Activated CD4-positive, alpha-beta T cell treated with anti-CD3 and anti-CD28 coated beads for 1 hour (primary cell): ENCODE measurements at places on chromosomes 13 and 19.
A peak's percentile ranks its signal among the peaks of the same experiment; 100 is the strongest.

DNA sequence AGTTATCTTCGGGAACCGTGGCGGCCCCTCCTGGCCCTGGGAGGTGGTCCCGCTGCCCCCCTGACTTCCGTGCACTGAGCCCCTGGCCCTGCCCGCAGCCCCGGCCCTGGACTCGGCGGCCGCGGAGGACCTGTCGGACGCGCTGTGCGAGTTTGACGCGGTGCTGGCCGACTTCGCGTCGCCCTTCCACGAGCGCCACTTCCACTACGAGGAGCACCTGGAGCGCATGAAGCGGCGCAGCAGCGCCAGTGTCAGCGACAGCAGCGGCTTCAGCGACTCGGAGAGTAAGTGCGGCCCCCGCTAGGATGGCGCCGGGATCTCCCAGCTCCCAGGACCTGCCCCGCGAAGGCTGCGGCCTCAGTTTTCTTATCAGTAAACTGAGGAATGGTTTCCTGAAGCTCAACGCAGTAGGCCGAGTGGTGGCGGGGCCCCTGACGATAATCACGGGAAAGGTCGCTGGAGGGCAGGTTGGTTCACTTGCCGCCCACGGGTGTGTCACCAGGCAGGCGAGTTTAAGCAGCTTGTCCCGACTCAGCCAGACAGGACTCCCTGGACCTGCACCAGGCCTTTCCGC lies 924 bp downstream of the RGCC start:
- peak; percentile 41 for DNase-seq

DNA sequence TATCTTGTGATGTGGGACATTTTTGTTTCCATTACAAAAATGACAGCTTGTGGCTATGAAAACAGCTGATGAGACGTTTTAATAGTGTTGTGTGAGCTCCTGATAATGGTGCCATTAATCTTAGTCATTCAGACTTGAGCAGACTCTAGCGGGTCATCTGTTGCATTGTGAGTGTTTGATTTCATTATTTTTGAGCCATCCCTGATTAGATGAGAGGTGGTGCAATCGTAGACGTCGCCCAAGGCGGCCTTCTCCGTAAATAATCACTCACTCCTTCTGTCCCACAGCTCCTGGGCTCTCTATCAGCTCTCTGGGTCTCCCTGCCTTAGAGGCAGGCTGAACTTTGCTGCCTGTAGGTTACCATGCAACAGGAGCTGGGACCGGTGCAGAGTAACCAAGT lies 528.0 kb upstream of the SGCG start:
- DNase-seq = no peak

DNA sequence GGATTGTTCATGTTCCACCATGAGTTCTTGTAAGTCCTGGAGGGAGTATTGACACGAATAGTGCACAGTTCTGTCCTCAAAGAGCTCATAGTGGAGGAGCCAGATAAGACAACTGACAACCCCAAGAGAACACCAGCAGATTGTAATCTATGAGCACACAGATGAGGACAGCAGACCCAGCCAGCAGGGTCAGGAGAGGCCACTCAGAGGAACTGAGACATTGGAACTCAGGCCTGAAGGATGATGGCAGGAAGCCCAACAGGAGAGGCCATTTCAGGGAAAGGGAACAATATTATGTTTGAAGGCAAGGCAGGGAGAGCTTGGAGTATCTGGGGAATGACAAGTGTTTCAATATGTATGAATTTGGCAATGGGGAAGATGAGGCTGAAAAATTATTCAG lies 63.7 kb upstream of the IPO5 start:
- no peak for DNase-seq

DNA sequence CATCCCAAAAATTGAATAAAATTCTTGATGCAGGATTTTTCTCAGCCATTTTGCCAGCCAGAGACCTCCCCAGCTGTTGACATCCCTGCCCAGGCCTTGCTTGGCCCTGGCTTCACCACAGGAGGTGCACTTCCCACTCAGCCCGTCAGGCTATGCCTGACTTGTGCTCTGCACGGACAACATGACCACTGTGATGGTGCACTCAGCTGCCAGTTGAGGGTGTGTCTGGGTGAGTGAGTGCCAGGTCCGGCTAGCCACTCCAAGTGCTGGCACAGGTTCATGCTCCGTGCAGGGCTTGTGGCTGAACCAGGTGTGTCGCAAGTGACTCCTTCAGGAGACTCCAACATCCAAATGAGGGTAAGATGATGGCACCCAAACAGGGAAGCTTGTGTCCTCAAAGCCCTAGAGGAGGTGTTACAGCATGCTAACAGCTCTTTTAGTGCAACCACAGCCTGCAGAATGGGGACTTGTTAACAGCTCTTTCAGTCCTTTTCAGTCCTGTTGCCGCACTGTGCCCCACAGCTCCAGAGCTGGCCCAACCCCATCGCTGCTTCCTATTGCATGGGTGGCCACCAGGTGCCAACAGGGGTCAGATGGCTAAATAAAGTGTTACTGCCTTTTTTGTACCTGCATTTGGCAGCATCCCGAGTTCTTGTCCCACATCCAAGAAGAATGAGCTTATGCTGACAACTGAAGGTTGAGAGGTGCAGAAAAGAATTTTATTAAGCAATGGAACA lies 380.7 kb downstream of the SLITRK5 start:
- DNase-seq = no peak

DNA sequence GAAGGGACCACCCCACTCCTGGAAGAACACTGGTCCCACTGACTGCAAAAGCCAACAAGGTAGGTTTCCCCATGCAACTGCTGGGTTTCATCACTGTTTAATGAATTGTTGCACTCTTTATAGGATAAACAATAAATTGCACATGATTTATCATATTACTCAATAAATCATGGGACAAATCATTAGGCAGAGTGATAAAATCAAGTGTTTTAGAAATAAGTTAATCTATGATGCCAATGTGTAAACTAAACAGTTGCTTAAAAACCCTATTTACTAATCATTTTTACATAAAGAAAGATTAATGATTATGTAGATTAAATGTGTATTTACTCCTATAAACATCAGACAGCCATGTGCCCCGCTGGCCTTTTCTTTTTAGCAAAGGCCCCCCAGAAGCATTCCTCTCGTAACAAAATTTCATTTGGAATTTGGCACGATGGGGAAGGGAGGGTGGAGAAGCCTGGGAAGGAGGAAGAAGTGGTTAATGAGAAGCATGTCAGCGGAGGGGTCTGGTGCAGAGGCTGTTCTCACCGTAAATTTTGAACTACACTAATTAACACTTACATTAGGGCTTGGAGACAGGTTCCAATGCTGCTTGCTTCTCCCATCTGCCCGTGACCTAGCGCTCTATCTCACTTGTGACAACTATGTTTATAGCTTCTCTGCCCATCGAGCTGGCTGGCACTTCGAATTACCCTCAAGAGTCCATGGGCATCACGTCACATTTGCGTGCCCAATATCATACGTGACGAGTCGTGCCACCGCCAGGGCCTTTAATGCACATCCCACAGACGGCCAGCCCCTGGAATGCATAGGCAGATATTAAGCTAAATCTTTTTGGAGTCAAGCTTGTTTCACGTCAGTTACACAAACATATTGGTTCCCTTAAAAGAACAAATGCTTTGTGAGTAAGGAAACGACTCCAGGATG lies 357.7 kb upstream of the TSHZ3 start:
- DNase-seq = no peak

DNA sequence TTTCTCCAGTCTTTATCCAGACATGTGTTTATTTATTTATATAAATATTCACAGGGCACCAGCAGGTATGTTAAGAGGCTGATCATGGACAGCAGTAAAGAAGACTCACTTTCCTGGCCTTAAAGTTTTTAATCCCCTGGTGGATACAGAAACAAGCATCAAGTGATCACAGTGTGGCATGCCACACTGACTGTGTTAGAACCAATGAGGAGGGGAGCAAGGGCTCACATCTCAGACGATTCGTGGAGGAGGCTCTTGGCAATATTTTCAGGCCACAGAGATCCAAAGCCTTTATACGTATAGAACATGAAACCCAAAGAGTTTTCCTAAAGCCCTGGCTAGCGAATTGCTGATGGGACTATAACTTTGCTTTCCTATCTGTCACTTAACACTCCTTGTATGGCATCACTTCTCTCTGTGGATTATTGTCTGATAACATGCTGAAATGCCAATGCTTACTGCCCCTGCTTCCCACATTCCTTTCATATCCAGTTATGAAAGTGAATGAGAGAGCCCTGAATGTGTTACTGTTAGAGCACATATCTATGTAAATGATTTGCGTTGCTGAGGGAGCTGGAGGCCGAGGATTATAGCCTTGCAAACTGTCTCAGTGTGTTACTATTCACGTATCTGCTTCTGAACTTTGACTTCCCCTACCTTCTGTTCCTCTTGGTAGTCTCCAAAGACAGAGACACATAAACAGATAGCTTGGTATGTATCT lies 37.6 kb downstream of the POLR1D start:
- no peak for DNase-seq

- DNase-seq = no peak
Measured at GRCh38 chr19:14763497-14764145, 14.7 kb downstream of the ADGRE2 start.

DNA sequence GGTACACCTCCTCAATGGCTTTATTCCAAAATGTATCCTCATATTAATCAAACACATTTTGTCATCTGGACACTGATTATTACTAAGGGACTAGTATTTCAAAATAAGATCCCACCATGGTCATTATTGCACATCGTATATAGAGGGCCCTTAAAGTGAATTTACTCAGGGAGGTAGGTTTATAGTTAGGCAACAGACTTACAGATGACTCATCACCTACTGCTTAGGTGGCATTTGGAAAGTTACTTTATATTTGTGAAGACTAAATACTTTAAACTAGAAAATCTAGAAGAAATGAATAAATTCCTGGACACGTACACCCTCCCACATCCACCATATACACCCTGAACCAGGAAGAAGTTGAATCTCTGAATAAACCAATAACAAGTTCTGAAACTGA lies 353.0 kb downstream of the KCTD12 start:
- DNase-seq = no peak

DNA sequence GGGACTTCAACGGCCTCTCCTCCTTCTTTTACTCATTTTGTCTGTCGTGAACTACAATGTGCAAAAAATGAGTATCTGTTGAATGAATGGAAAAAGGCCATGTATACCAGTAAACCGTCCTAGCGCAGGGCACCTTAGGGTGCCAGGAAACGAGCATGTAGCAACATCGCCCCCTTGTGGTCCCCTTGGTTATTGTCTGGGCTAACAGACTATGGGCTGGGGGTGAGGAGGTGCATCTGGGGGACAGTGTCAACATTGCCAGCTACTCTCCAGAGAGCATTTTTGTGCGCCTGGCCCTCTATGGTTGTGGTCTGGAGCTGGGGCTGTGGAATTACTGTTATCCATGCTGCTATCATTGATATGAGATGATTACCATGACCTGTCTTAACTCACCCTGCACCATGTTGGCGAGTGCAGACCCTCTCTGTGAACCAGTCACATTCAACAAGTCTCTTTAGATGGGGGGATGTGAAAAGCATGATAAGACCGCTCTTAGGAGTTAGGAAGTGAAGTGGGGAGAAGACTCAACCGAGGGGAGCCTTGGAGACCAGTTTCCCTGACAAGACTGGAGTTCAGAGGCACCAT lies 22.8 kb upstream of the SIGLEC11 start:
- DNase-seq = peak; percentile 59

GRCh38 chr13:113164492-113164891 lies 6.0 kb downstream of the PROZ start:
- DNase-seq = no peak

- no peak for DNase-seq
Measured at GRCh38 chr13:29502391-29503008, 93.0 kb downstream of the SLC7A1 start.

DNA sequence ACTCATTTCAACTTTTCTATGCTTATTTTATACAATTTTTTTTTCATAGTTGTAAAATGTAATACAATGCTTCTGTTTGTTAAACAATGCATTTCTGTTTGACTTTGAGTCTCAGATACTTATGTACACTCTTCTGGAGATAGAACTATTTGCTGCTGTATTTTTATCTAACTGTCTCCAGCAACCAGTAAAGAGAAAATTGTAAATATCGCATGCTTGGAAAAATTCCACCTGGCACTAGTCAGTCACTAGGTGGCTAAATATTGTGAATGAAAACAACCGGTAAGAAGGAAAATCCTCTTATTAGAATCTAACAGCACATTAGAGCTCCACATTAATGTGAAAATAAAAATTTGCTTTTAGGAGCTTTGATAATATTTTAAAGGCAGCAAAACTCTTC lies 876.5 kb downstream of the PCDH9 start:
- no peak for DNase-seq

DNA sequence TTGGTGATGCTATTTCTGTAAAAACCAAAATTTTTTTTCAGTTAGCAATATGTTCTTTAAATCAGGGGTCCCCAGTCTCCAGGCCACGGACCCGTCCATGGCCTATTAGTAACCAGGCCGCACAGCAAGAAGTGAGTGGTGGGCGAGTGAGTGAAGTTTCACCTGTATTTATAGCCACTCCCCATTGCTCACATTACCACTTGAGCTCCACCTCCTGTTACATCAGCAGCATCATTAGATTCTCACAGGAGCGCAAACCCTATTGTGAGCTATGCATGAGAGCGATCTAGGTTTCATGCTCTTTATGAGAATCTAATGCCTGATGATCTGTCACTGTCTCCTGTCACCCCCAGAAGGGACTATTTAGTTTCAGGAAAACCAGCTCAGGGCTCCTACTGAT lies 58.9 kb upstream of the SLC7A1 start:
- DNase-seq = no peak

GRCh38 chr13:49869519-49869918 lies 66.6 kb downstream of the SPRYD7 start:
- DNase-seq = no peak

DNA sequence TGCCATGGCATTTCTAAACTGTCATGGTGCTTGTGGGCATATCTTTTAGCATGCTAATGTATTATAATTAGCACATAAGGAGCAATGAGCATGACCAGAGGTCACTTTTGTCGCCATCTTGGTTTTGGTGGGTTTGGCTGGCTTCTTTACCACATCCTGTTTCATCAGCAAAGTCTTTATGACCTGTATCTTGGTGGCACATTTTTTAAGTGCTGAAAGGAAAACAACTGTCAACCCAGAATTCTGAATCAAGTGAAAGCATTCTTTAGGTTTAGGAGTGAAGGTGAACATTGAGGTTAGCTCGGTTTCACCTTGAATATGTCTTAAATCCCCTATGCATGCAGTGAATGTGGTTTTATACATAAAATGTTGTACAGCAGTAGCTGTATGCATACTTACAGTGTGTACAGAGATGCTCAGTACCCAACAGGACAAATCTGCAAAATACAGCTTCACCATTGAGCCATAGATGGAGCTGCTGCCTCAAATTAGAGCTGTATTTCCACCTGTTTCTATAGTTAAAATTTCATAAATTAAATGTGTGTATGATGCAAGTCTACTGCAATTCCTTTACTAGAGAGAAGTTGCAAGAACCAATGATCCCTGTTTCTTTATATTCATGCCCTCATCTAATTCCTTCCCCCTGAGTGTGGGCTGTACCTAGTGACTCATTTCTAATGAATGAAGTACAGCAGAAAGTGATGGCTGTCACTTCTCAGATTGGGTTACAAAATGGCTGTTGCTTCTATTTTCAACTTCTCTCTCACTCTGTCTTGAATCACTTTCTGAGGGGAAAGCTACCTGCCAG lies 25.2 kb upstream of the IGSF23 start:
- DNase-seq = no peak

DNA sequence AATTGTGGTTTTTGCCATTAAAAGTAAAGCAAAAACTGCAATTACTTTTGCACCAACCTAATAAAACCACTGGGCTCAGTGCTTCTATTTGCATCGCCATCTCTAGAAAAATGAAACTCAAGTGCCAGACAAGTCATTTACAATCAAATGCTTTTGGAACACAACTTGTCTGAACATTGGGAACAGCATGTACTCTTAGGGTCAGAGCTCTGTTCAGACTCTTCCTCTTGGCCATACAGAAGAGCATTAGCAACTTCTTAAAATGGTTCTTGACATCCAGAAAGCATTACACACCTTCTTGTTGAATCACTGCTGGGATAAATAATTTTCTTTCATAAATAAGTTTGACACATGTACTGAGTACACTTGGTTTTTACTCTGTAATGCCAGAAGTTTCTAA lies 272.5 kb downstream of the DCLK1 start:
- no peak for DNase-seq
